ENCODE measurements at places on chromosomes 1 and 21.

DNA sequence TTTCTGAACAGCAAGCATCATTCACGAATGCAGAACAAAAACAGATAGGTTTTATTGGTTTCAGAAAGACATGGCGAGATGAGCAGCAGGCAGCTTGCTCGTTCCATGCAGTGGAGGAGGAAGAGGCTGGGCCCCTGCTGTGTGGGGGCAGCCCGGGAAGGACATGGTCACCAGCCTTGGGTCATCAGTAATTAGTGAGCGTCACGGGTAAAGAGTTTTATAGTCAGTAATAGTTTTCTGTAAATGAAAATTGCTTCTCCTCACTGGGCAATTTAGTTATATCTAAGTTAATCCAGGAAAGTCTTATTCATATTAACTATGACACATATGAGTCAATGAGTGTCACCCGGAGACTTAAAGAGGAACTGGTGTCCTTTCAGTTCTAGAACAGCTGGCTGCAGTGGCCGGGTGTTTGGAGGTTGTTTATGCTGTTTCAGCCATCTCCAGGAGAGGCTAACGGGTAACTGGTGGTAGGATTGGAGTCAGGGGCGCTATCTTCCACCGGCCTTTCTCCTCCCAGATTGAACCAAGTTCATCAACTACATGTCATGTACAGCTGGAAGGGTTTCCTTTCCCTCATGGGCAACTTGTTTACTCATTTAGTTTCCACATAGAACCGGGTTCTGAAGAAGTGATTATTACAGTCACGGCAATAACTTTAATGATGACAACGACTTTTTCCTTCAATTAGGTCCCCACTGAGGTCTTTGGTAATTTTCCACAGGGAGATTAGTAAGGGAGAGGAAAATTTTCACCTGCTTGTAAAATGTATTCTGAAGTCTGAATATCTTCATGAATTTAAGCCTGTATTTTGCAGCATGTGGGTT, 34.6 kb upstream of the SLC45A1 start:
- no peak for DNase-seq

GRCh38 chr1:180489976-180490375, 12.4 kb downstream of the ACBD6 start:
- no peak for DNase-seq

DNA sequence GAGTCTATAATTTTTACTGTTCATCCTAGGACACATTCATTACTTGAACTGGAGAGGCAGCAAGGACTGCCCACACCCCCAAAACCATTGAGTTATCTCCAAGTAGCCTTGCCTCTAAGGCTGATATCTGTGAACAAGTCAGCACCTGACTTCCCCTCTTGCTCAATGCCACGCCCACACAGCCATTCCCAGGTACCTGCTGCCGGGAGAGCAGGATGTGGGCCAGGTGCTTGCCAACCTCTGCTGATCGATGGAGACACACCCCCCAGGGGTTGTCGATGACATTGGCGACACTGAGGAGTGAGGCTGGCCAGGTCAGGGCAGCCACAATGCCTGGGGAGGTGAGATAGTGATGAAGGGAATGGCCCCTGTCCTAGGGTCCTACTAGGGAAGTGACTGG, 60.1 kb downstream of the TMCO4 start:
- DNase-seq = no peak

- no peak for DNase-seq
These were observed 116.2 kb upstream of the KCNK2 start for GRCh38 chr1:214966346-214966745.

DNA sequence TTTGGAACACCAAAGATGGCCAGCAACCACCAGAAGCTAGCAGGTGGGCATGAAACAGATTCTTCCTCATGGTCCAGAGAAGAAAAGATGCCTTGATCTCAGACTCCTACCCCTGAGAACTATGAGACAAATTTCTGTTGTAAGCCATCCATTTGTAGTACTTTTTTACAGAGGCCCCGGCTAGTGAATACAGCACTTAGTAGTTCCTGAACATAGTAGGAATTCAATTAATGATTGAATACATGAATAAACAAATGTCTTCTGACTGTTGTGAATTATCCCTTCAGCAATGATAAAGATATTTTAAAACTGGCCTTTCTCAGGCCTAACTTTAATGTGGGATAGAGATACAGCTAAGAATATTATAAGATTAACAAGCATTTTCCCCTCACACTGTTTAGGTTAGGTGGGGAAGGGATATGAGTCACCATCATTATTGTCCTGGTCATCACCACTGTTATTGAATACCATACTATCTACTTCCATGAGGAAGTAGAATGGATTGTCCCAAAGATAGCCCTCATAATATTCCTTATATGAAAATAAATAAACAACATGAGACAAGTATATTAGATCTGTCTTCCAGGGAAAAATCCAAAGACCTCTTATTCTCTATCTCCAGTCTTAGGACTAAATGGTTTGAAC, 51.4 kb downstream of the ADCY10 start:
- no peak for DNase-seq

GRCh38 chr1:193013005-193013404, 46.2 kb downstream of the UCHL5 start:
- no peak for DNase-seq

DNA sequence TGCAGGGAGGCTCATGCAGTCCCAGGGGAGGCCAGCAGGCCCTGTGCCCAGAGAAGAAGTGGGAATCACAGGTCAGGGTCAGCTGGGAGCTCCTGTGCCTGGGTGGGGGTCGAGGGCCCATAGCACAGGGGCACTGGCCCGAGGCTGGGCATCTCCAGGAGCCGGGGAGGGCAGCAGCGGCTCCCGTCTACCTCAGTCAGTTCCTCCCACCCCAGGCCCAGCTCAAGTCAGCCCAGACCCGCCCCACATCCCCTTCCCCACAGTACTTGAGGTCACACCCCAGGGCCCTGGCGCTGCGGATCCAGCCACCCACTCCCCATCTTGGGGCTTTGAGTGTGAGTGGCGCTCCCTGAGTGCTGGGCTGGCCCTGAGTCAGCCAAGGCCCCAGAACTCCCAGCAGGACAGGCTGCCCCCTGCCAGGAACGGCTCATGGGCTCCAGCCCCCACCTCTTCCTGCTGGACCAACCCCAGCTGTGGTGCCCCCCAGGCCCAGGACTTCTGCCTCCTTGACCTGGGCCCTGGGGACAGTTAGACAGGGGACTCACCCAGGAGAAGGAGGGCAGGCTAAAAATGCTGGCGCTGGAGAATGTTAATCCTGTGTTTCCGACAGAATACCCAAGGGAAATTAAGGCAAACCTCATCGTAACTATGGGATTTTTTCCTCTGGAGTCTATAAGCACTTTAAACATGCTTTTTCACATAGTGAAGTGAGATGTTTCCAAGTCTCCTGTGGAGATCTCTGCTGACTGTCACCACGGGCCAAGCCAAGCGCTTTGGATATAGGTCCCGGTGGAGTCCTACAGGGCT, 68.8 kb upstream of the COL6A1 start:
- DNase-seq = no peak

GRCh38 chr1:6998267-6998666, 213.0 kb downstream of the CAMTA1 start:
- no peak for DNase-seq

DNA sequence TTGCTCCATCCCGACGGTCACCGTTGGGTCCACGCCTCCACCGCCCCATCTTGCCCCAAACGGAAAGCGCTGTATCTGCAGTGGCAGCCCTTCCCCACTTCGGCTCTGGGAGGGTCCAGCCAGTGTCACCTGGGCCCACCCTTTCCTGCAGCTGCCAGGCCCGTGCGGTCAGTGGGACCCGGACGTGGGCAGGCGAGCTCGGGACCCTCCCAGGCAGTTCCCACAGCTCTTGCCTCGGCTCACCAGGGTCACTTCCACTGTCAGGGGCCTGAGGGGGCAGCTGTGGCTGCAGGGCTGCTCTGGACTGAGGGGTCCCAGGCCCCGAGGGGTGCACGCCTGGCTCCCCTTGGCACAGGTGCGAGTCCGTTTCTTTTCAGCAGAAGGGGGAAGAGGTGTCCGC, 80.7 kb downstream of the SKI start:
- no peak for DNase-seq

DNA sequence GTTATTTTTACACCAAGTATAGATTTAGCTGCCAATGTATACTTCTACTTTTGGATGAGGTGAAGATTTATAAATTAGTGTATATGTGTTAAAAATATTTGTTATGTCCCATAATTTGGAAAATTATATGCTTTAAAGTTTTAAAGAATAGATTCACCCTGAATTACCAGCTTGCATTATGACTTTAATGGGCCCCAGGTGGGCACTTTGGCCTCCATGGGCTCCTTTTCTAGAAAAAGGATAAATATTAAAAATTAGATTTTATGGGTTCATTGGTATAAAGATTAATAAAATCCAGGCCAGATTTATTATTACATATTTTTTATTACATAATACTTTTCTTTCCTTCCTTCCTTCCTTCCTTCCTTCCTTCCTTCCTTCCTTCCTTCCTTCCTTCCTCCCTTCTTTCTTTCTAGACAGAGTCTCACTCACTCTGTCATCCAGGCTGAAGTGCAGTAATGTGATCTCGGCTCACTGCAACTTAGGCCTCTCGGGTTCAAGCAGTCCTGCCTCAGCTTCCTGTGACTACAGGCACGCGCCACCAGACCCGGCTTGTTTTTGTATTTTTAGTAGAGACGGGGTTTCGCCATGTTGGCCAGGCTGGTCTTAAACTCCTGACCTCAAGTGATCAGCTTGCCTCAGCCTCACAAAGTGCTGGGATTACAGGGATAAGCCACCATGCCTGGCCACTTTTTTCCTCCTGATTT, 21.9 kb downstream of the KMO start:
- DNase-seq = no peak

DNA sequence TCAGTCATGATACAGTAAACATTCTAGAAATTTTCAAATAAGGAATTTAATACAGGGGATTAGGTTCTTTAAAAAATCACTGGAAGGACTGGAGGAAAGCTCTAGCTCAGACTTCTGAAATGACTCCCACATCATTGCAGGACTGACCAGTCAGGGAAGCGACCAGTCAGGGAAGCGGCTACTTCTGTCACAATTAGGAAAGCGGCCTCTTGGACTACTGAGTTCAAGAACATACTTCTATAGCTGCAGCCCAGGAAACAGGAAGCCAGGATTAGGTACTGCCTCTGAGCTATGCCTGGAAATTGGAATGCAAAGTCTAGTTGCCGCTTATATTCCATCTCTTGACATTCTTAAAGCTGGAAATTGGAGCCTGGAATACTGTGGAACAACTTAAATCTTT, 45.5 kb downstream of the USP25 start:
- DNase-seq = no peak

- no peak for DNase-seq
These were observed 4.4 kb downstream of the CLCA4 start for GRCh38 chr1:86551305-86551704.

- DNase-seq = no peak
These were observed 528.9 kb downstream of the OMA1 start for GRCh38 chr1:58017641-58018040.

DNA sequence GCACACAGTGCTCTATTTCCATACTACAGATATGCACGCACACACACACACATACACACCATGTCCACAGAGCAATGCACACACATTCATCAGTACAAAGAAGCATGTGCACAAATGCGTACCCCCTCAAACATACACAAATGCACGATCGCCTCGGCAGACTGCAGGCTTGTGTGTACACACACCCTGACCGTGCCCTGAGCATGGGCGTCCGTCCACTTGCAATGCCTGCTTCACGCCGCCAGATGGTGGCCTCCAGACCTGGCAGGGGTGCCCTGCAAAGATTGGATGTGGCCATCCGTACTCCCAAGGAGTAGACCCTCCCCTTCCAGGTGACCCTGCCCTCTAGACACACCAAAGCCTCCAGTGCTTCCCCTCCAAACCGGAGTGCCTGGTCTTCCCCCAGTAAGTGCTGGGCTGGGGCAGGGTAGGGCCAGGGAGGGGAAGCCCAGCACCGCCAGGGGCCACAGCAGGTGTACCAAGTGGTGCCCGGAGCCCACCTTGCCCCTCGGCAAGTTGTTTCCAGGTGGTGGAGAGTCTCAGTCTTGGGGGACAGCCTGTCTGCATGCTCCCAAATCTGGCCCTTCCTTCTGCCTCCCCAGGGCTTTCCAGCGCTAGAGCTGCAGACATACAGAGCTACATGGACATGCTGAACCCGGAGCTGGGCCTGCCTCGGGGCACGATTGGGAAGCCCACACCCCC, 20.6 kb downstream of the ESPN start:
- no peak for DNase-seq

- peak; percentile 67 for DNase-seq
These were observed 219.5 kb downstream of the ZP4 start for GRCh38 chr1:237671262-237671661.

- peak; percentile 96 for DNase-seq
These were observed 37.3 kb downstream of the PABPC4 start for GRCh38 chr1:39539252-39539790.

GRCh38 chr1:23581219-23581618, 21.9 kb upstream of the ID3 start:
- DNase-seq = peak; percentile 81

GRCh38 chr1:24481101-24481500, 21.5 kb upstream of the RCAN3 start:
- no peak for DNase-seq

GRCh38 chr1:19749685-19750084, 50.0 kb downstream of the TMCO4 start:
- no peak for DNase-seq
